ENCODE measurements at places on chromosomes 5 and 9.

GRCh38 chr9:95773053-95773418 lies 102.5 kb upstream of the ERCC6L2 start:
- no peak for DNase-seq

DNA sequence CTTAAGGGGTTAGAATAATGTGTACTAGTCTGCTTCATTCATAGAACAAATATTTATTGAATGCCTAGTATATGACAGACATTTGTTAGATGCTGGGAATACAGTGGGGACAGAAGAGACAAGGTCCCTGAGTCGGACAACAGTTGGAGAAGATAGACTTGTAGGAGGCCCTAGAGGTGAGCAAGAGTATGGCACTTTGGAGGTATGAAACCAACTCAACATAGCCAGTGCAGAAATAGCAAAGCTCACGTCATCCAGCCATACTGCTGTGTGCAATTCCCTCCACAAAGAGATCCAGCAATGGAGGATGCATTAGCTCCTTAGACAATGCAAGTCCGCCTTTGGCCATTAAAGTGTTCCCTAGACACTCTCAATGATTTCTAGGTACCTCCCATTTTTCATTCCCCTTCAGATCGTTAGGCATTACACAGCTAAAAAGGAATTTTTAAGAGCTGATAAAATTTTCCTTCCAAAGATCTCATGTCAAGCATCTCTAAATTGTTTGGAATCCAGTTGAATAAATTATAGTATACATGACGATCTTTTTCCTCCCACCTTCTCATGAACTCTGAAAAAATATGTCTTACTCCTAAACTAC lies 1949.6 kb upstream of the WWC1 start:
- no peak for DNase-seq

DNA sequence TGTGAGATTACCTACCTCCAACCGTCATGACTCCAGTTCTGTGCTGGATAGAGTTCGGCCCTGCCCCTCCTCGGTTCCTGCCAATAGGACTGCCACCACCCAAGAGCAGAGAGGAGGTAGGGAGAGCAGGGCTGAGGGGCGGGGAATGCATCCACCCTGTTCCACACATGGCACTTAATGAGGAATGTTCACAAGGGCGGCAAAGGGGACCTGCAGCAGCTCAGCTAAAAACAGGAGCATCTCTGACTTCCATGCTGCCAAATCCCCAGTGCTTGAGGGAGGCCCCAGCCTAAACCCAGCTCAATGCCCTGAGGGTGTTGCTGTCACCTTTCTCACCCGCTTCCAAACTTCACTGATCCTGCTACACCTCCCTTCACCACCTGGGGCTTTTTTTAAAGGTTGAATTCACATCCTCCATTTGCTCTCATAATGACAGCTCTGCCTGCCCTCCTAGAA lies 7.8 kb upstream of the DELE1 start:
- no peak for DNase-seq

- no peak for DNase-seq
Observed at GRCh38 chr5:78569441-78569840, 79.1 kb downstream of the LHFPL2 start.

GRCh38 chr9:4211806-4212205 lies 88.1 kb downstream of the GLIS3 start:
- no peak for DNase-seq

- no peak for DNase-seq
Observed at GRCh38 chr5:169723103-169723831, 86.2 kb downstream of the DOCK2 start.

DNA sequence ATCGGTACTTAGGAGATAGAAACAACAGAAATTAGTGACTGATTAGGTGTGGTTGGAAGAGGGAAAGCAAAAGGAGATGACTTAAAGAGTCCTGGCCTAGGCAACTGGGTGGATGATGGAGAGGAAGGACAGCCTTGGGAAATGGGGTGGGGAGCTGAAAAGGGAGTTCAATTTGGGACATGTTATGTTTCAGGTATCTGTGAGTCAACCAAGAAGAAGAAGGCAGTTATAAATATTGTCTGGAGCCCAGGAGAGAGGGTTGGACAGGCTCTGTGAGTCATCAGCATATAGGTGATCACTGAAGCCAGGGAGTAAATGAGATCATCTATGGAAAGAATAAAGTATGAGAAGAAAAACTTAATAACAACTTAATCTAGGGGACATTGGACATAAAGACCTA lies 357.7 kb downstream of the NPR3 start:
- no peak for DNase-seq

DNA sequence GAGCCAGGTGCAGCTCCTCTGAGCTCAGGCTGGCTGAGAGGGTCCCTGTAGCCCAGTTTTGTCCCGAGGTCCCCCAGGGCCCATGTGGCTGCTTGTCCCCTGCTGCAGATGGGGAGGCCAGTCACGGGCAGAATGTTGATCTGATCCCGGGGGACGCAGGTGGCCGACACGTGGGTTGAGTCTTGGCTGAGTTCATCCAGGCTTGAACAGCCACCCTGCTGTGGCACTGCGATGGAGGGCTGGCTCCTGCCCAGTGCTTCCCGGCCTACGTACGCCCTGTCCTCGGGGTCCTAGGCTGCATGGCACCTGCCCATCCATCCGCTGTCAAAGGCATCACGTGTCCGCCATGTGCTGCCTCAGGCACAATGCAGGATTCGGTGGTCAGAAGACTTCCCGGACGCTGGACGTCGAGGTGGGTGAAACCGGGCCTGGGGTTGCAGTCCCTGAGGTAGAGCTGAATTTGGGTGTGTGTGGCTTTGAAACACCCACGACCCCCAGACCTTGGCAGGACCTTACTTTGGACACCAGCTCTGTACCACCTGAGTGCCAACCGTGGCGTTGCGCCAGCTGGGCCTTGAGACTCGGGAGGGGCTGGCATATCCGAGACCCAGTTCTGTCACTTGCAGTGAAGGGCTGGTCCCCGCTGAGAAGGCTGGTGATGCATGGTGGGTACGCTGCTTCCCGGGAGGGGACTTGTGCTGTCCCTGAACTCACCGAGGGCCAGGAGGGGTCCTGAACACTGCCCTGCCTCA lies 22.3 kb downstream of the RXRA start:
- DNase-seq: no peak

All from stimulated activated CD4-positive, alpha-beta T cell treated with anti-CD3 and anti-CD28 coated beads, Interleukin-2, amount 100 ng/mL, for 24 hours (primary cell).